ENCODE measurements at places on chromosomes 12 and 14. TPM values are rescaled to one million over a fixed set of nuclear protein-coding genes. Genes with fewer than 3 reads are reported as not detected.

DNA sequence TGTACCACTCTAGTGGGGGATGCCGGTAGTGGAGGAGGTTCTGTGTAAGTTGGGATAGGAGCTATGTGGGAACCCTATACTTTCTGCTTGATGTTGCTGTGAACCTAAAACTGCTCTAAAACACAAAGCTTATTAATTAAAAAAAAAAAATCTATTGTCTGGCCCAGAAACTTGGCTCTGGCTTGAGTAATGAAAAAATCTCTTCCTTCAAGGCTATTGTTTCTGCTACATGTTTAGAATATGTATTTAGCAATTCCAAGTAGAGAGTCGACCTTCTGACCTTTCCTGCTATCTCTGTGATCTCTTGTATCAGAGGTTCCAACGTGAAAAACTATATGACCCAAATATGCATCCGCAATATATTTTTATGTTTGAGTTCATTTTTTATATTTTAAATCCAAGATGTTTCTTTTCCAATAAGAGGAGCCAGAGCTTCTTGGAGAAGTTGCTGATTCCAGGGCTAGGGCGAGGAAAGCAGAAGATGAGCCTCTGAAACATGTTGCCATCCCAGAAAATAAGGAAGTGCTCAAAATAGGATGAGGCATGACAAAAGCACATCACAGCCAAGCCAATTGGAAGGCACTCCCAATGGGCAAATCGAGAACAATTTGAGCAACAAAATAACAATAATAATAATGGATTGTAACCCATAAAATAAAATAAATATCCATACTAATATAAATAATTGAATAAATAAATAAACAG lies 184.6 kb upstream of the TMEM260 start:
- H3K4me3 ChIP-seq: no peak overlapping the region
- no peaks in the 10 kb centered on the region for H3K36me3 ChIP-seq
- no peak for DNase-seq
- no peak overlapping the region for H3K27ac ChIP-seq

DNA sequence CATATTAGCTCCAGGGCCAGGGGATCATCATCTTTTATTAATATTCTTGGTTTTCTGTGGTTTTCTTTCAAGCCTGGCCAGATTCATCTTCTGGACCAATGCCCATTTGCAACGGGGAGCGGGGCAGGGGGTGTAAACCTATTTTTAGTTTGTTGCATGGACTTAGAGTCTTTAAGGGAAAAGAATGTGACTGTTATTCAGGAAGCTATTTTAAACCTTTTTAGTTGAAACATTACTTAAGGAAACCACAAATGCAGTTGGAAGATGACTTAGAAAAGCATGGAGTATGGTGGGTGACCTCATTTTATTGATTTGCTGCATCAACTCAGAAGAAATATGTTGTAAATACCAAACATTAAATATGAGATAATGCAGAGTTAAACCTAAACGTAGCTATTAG lies 368.4 kb upstream of the E2F7 start:
- H3K36me3 ChIP-seq: no peaks in the 10 kb centered on the region
- H3K27me3 ChIP-seq: no peaks in the 10 kb centered on the region
- DNase-seq: no peak
- no peak overlapping the region for H3K4me3 ChIP-seq
- H3K27ac ChIP-seq: no peak overlapping the region
- no peaks in the 10 kb centered on the region for H3K4me1 ChIP-seq

DNA sequence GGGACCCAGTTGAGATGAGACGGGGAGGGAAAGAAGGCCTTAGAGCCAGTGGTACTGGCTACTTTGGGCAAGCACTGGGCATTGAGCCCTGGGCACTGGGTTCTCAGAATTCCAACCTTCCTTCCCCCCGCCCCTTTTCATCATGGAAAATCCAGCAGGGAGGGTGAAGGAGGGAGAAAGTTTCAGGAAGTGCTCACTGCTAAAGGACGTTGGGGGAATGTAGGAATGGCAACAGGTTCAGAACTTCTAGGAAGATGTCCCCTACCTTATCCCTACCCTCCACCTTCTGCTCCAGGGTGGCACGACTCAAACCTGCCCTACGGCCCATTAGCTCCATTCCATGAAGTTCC lies 4.2 kb upstream of the TNS2 start:
- peaks cover 32% of the 10 kb centered on the region for H3K4me1 ChIP-seq
- peak overlapping the region; percentile 80 for H3K4me3 ChIP-seq
- H3K27me3 ChIP-seq: no peaks in the 10 kb centered on the region
- DNase-seq: no peak
- peak overlapping the region; percentile 72 for H3K27ac ChIP-seq
- H3K36me3 ChIP-seq: peaks cover 49% of the 10 kb centered on the region

GRCh38 chr14:84591827-84592445 lies 938.0 kb upstream of the FLRT2 start:
- no peak for DNase-seq
- no peaks in the 10 kb centered on the region for H3K4me1 ChIP-seq
- no peaks in the 10 kb centered on the region for H3K36me3 ChIP-seq
- H3K27ac ChIP-seq: no peak overlapping the region
- H3K27me3 ChIP-seq: no peaks in the 10 kb centered on the region
- H3K4me3 ChIP-seq: no peak overlapping the region

GRCh38 chr12:29713729-29714128 lies 70.0 kb downstream of the TMTC1 start:
- no peak for DNase-seq
- no peaks in the 10 kb centered on the region for H3K36me3 ChIP-seq
- no peaks in the 10 kb centered on the region for H3K4me1 ChIP-seq
- no peaks in the 10 kb centered on the region for H3K27me3 ChIP-seq
- H3K27ac ChIP-seq: no peak overlapping the region

GRCh38 chr14:39138440-39138839 lies 24.3 kb downstream of the GEMIN2 start:
- no peaks in the 10 kb centered on the region for H3K4me1 ChIP-seq
- no peak overlapping the region for H3K27ac ChIP-seq
- H3K36me3 ChIP-seq: peaks cover 4% of the 10 kb centered on the region
- H3K4me3 ChIP-seq: no peak overlapping the region

- DNase-seq: no peak
- H3K27me3 ChIP-seq: no peaks in the 10 kb centered on the region
- H3K4me1 ChIP-seq: peaks cover 28% of the 10 kb centered on the region
- H3K27ac ChIP-seq: no peak overlapping the region
These were observed 52.9 kb downstream of the ACTN1 start for GRCh38 chr14:68926236-68926635.

- H3K36me3 ChIP-seq: no peaks in the 10 kb centered on the region
- H3K4me1 ChIP-seq: no peaks in the 10 kb centered on the region
- DNase-seq: no peak
- no peak overlapping the region for H3K27ac ChIP-seq
These were observed 69.8 kb downstream of the EML1 start for GRCh38 chr14:99863059-99863458.

DNA sequence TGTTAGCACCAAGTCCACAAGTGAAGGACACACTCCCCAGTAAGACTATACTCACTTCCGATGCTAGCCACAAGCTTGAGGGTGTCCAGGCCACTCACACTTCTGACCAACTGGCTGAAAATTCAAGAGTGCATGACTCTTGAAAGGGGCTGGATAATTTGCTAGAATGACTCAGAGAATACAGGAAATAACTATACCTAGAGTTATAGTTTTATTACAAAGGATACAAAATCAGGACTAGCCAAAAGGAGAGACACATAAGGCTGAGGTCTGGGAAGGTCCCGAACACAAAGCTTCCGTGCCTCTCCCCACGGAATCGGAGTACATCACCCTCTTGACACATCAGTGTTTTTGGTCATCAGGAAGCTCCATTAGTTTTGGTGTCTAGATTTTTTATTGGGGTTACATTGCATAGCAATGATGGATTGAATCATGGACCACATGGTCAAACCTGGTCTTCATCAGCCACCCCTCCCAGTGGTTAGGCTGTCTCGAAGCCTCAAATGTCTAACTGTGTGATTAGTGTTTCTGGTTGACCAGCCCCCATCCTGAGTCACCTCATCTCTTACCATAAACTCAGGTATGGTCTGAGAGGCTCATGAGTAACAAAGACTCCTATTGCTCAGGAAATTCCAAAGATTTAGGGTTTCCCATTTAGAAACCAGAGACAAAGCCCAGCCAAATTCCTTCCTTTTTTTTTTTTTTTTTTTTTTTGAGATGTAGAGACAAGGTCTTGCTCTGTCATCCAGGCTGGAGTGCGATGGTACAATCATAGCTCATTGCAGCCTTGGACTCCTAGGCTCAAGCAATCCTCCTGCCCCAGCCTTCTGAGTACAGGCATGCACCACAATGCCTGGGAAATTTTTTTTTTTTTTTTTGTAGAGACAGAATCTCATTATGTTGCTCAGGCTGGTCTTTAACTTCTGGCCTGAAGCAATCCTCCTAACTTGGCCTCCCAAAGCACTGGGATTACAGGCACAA lies 472.0 kb upstream of the TBX3 start:
- no peak overlapping the region for H3K4me3 ChIP-seq
- H3K27me3 ChIP-seq: no peaks in the 10 kb centered on the region
- no peaks in the 10 kb centered on the region for H3K36me3 ChIP-seq
- no peaks in the 10 kb centered on the region for H3K4me1 ChIP-seq
- no peak for DNase-seq

DNA sequence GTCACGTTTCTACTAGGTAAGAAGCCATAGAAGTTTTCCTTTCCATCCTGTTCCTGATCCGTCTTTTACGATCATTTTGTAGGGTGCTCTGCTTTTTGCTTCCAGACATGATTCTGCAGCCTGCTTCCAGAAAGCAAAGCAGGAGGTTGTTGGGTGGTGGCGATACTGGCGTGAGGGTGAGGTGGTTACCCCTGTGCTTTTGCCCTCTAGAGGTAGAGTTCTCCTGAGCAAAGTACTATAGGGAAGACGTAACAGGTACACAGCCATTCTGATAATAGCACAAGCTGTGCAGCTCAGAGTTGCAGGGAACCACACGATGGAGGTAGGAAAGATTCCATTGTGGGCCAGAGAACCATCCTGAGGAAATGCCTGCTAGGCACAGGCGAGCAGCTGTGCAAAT lies 186.0 kb downstream of the PAH start:
- no peak for DNase-seq
- no peak overlapping the region for H3K4me3 ChIP-seq
- H3K27me3 ChIP-seq: no peaks in the 10 kb centered on the region
- H3K36me3 ChIP-seq: no peaks in the 10 kb centered on the region
- H3K4me1 ChIP-seq: no peaks in the 10 kb centered on the region

DNA sequence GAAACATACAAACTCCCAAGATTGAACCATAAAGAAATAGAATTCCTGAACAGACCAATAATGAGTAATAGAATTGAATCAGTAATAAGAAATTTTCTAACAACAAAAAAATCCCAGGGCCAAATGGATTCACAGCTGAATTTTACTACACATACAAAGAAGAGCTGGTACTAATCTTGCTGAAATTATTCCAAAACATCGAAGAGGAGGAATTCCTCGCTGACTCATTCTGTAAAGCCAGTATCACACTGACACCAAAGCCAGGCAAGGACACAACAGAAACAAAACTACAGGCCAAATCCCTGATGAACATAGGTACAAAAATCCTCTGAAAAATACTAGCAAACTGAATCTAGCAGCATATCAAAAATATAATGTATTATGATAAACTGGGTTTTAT lies 367.8 kb upstream of the CLEC14A start:
- H3K27ac ChIP-seq: no peak overlapping the region
- DNase-seq: no peak
- no peaks in the 10 kb centered on the region for H3K36me3 ChIP-seq

DNA sequence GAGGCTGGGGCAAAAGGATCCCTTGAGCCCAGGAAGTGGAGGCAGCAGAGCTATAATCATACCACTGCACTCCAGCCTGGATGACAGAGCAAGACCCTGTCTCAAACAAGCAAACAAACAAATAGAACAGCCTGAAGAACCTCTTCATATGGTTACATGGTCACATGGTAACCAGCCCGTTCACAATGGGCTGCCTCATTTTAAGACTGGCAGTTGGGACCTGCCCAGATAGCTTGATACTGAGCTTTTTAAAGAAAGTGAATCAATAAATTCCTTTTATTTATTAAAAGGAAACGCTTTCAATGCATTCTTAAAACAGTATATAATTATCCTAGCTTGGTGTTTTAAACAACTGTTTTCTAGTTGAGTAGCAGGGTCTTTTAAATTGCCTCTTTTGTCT lies 10.5 kb downstream of the MLXIP start:
- DNase-seq: no peak
- no peaks in the 10 kb centered on the region for H3K27me3 ChIP-seq
- no peaks in the 10 kb centered on the region for H3K4me1 ChIP-seq
- H3K27ac ChIP-seq: no peak overlapping the region

DNA sequence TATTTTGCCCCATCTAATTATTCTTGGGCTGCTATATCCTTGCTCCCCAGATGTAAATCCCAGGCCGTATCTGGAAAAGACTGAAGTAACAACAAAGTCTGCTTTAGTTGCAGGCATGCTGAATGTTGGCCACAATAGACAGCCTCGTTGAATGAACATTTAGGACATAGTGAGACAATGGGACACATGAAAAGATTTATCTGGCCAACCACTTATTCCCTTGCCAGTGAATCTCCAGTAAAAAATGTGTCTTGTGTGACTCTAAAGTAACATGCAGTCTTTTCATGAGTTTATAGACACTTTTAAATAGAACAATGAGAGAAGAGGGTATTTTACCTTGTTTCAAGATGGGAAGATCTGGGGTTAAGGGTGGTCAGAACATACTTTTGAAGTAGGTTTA lies 60.2 kb upstream of the STXBP6 start:
- no peak overlapping the region for H3K4me3 ChIP-seq
- H3K4me1 ChIP-seq: peaks cover 39% of the 10 kb centered on the region
- DNase-seq: no peak
- H3K27ac ChIP-seq: no peak overlapping the region
- H3K36me3 ChIP-seq: peaks cover 4% of the 10 kb centered on the region
- no peaks in the 10 kb centered on the region for H3K27me3 ChIP-seq

GRCh38 chr12:114975640-114976310 lies 291.8 kb upstream of the TBX3 start:
- no peak overlapping the region for H3K4me3 ChIP-seq
- no peaks in the 10 kb centered on the region for H3K27me3 ChIP-seq
- no peaks in the 10 kb centered on the region for H3K36me3 ChIP-seq
- H3K27ac ChIP-seq: no peak overlapping the region

DNA sequence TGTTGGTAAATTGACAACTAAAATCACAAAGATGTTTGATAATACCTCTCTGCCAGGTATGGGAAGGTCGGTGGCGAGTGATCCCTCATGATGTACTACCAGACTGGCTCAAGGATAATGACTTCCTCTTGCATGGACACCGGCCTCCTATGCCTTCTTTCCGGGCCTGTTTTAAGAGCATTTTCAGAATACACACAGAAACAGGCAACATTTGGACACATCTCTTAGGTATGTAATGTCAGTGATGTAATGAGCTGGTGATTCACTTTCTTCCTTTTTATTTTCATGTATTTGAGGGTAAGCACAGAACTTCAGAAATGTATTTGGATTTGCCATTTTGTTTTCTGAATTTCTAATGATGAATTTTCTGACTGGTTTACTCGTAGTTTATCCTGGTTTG lies 42.6 kb upstream of the LRTM2 start:
- H3K27me3 ChIP-seq: no peaks in the 10 kb centered on the region
- no peak for DNase-seq
- H3K27ac ChIP-seq: no peak overlapping the region
- H3K4me1 ChIP-seq: peaks cover 19% of the 10 kb centered on the region
- no peak overlapping the region for H3K4me3 ChIP-seq

Gene TSHR
- total RNA-seq: not detected

Gene KRT74
- not detected for total RNA-seq

Gene CLEC9A
- not detected for total RNA-seq

Gene GPR162
- not detected for total RNA-seq

Gene FNTB
- total RNA-seq: 15.0 TPM

Gene GLIPR1L1
- not detected for total RNA-seq

Gene KANSL2
- 26.2 TPM for total RNA-seq
